HS-5 (cell line): ENCODE measurements at places on chromosomes 13 and 19.

DNA sequence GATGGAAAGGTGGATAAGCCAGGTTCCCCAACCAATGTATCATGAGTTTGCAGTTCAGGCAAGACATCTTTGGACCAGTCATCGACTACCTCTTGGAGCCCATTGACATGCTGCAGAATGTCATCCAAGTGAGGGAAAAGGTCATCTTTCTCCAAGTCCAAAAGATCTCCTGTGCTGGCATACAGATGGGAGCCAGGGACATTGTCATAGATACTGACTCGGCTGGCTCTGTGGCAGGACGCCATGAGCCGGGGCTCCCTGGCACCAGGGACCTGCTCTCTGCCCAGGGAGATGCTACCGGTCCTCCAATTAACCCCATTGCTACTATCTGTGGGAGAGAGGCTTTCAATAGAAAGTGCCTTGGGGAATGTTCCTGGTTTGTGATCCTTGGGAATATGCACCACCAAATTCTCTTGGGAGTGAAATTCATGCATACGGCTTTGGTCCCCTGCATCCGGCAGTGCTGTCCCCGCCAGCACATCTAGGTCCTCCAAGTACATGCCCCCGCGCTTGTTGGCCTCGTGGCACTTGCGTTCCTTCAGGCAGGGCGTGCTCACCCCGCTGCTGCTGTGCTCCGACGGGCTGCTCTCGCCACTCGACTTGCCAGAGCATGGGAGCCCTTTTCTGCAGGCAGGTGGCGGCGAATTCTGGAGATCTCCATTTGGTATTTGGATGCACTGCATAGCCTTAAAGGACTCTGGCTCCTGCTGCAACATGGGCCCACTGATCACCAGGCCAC is 113.0 kb downstream of the KL start:
- no peak for DNase-seq

GRCh38 chr13:68026077-68026476 is 795.9 kb upstream of the PCDH9 start:
- DNase-seq = no peak

DNA sequence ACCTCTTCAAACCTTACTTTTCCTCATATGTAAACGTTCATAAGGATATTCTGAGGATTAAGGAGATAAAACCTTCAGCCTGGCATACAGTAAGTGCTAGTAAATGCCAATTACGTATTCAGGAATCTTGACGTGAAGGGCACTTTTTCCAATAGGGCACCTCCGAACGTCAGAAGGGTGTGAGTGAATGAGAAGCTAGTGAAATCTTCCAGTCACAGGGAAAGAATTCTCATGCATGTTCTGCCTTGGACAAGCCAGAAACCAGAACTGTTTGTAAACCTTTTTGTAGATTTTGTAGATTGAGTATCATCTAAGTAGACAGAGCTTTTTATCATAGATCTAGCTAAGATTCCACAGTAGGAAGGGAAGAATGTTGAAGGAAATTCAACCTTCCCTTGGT is 16.5 kb downstream of the DGKH start:
- no peak for DNase-seq

- no peak for DNase-seq
Measured at GRCh38 chr13:23574421-23575145, 4.4 kb downstream of the TNFRSF19 start.

DNA sequence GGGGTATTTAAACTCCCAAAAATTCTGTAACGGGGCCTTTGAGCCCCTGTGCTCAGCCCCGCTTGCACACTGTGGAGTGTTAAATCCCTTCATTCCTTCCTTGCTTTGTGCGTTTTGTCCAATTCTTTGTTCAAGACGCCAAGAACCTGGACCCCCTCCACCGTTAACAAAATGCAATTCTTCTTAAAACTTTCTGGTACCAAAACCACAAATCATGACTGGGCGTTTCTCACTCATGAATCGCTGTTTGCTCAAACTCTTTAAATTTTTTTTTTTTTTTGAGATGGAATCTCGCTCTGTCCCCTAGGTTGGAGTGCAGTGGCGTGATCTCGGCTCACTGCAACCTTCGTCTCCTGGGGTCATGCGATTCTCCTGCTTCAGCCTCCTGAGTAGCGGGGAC is 881 bp downstream of the ZNF20 start:
- no peak for DNase-seq

GRCh38 chr13:107043021-107043956 is 475.4 kb upstream of the ARGLU1 start:
- DNase-seq = no peak
